ENCODE measurements at places on chromosomes 7 and 10.
A peak's percentile ranks its signal among the peaks of the same experiment; 100 is the strongest.

GRCh38 chr7:82129091-82129490 lies 314.5 kb downstream of the CACNA2D1 start:
- DNase-seq, result no peak

GRCh38 chr10:56096226-56096517 lies 264.9 kb downstream of the ZWINT start:
- DNase-seq, result no peak

DNA sequence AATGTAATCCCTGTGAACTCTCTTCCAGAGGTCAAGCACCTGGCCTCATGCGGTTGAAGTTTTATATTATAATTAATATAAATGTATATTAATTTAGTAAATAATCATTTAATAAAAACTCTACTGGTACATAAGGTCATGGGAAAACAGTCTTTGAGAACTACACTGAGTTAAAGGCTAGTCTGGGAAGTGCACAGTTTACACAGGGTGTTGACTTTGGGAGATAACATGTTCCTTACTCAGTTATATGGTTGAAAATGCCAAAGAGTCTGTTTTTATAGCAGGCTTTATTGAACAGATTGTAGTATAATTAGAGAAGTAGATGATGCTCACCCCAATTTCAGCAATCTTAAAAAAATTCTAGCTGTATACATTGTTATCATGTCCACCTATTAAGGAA lies 735.9 kb downstream of the GATA3 start:
- DNase-seq, result no peak

DNA sequence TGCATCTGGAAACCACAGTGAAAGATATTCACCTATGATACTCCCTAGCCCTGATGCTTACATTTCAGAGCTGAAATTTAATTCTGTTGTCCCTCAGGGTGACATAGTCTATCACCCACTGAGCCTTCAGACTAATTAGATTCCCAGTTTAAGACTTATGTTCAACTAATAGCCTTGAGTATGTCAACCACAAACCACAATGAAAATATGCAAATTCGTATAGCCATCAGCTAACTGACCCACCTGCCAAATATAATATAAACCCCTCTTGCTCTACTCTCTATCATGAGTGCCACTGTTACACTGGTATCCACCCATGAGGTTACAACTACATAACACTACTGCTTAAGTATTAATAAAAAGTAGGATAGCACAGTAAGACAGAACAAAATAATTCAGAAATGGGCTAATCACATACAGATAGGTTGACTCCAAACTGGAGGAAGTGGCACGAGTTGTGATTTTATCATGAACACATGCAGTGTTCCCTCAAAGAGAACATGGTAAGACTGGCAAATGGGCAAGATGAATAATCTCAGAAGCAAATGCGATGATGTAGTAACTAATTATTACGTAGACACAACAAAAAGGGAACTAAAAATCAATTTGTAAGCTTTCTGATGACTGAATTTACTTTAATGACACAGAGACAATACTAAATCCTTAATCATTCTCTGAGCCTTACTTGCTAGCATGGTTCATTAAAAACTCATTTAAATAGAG lies 290.6 kb downstream of the PARD3 start:
- no peak for DNase-seq

- no peak for DNase-seq
Observed at GRCh38 chr10:82815680-82816079, 940.7 kb downstream of the NRG3 start.

GRCh38 chr10:79627075-79627474 lies 16.3 kb downstream of the SFTPA1 start:
- DNase-seq, result no peak

DNA sequence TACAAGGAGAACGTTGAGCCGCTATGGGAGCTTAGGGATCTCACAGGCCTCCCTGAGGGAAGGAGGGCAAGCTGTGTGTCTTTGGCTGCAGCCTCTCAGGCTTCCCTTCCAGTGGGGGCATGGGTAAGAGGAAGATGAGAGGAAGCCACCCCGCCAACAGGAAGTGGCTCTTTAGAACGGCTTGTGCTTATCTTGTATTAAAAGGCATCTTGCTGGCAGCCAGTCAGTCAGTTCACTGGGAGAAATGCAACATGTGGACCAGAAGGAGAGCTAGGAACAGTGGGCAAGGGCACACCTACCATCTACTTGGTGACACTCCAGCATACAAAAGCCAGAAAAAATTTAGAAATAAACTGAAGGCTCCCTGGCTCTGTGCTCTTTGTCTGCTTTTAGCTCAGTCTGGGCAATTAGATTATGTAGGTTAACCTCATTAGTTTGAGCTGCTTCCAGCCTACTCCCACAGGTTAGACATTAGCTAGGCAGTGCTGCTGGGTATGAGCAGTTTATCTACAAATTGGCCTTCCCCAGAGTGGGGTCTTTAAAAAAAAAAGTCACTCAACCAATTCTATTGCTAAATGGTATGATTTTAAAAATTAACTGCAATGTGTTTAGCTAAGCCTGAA lies 595.9 kb downstream of the KCNMA1 start:
- DNase-seq, result no peak

DNA sequence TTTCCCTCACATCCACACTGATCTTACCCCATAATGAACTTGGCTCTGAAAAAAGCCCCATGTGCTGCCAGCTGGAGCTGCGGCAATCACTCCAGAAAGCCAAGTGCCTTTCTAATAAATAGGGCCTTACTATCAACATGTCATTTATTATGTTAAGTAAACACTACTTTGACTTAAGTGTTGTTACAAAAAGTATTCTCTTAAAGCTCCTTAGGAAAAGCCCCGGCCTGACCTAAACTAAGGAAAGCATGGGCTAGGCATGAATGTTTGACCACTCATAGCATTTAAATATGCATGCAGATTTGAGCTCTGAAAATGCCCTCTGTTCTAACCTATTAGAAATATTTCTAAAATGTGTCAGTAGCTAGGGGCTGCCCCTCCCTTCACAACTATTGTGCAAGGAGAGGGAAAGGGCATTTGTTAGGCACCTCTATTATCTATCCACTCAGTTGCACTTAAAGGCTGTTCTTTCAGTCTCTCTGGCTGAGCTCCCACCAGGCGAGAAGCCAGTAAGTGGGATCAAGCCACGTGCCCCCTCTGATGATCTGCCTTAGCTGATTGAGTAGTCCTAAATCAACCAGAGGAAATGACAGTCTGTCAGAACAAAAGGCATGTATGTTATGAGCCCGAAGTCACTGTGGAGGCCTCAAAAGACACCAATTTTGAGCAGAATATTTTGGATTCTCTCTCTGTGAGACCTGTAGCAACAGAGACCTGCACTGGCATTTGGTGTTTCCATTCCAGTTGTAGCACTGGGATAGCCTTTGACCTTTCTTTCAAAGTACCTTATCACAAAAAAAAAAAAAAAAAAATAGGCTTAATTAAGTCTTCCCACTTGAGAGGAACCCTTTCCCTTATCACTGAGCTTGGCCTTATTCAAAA lies 77.1 kb downstream of the ITGB8 start:
- no peak for DNase-seq

- DNase-seq, result peak; percentile 87
Observed at GRCh38 chr7:90655566-90655965, 59.4 kb downstream of the CDK14 start.

DNA sequence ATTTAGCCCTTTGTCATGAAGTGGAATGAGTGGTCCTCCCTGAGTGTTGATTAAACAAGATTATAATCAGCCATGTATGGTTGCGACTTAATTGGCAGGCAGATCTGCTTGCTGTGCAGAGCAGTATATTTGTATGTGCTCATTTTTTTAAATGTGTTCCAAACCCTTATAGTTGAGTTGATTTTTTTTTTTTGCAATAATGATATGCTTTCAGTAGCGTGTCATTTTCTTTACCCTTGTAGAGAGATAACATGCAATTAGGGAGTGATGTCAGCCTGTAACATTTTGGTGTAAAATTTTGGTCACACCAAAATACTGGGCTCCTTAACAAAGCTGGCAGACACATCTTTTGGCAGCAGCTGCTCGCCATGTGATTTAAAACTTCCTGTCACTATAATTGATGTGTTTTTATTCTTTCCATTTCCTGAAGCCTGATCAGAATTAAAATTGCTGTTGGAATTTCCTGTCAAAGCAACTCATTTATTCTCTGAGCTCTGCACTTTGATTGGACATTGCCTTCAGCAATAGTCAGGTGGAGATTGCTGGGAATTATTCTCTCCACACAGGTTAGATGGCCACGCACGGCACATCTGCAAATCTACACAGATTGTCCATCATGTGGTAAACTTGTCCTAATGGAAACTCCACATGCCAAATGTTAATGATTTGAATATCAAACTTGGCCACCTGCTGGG lies 125.3 kb downstream of the DYNC1I1 start:
- DNase-seq, result no peak

- no peak for DNase-seq
Observed at GRCh38 chr10:14822879-14823755, 14.7 kb downstream of the CDNF start.
